Karpas-422 (cell line): ENCODE measurements at places on chromosomes 13 and 19. TPM values are rescaled to one million over a fixed set of nuclear protein-coding genes. Genes with fewer than 3 reads are reported as not detected.

DNA sequence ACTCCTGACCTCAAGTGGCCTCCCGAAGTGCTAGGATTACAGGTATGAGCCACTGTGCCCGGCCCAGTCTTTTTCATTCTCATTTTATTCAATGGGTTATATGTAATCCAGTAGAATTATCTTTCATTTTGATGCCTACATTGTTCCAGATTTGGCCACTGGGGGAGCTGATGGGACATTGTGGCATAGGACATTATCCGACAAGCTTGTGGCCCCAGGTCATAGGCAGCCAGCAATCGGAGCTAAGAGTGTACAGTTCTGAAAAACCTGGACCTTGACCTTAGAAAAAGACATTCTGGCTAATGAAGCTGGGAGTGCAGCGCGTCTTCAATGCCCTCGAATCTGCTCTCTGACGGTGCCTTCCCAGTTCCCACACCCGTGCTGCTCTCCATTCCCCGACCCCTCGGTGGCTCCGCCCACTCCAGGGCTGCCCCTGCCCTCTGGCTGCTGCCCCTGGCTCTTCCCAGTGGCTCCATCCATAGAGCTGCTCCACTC lies 108.7 kb downstream of the TEX29 start:
- no peak overlapping the region for H3K4me3 ChIP-seq
- H3K27ac ChIP-seq, result no peak overlapping the region
- peak; percentile 76 for DNase-seq

Gene C19orf85
- not detected in 2 replicates for total RNA-seq

DNA sequence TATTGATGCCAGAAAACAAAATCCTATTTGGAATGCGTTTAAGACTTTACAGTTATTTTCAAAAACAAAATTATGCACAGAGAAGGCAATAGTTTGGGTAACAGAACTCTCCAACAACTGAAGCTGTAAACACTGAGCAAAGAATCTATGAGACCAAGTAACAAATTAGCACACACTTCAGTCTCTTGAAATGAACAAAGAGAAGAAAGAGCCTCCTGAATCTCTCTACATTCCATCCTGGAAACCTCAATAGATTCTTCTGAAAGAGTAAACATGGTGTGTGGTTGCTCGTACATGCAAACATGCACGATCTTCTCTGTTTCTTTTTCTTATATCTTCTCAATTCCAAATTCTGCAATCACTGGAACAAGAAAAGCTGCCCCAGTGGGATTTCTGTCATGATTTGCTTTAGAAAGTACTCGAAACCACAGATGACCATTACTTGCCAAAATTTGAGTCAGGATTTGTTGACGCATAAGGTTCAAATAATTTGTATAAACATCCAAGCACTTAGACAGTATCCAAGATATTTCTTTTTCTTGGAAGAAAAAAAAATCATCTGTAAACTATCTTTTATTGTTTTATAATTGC lies 137.9 kb upstream of the DACH1 start:
- no peak overlapping the region for H3K27ac ChIP-seq
- no peak for DNase-seq
- H3K4me3 ChIP-seq, result no peak overlapping the region
- no peaks in the 10 kb centered on the region for H3K27me3 ChIP-seq
- H3K4me1 ChIP-seq, result no peaks in the 10 kb centered on the region

- DNase-seq, result no peak
- H3K4me1 ChIP-seq, result no peaks in the 10 kb centered on the region
- no peak overlapping the region for H3K27ac ChIP-seq
- no peaks in the 10 kb centered on the region for H3K36me3 ChIP-seq
These were observed 92.8 kb downstream of the SHISA2 start for GRCh38 chr13:25958986-25959385.

GRCh38 chr13:42615691-42616090 lies 41.7 kb downstream of the TNFSF11 start:
- H3K27ac ChIP-seq, result no peak overlapping the region
- no peak overlapping the region for H3K4me3 ChIP-seq
- H3K36me3 ChIP-seq, result no peaks in the 10 kb centered on the region
- peaks cover 19% of the 10 kb centered on the region for H3K4me1 ChIP-seq

GRCh38 chr19:8567522-8568172 lies 9.6 kb downstream of the MYO1F start:
- no peak for DNase-seq
- H3K4me1 ChIP-seq, result no peaks in the 10 kb centered on the region
- H3K36me3 ChIP-seq, result no peaks in the 10 kb centered on the region
- H3K27ac ChIP-seq, result no peak overlapping the region
- H3K27me3 ChIP-seq, result no peaks in the 10 kb centered on the region
- H3K4me3 ChIP-seq, result no peak overlapping the region

DNA sequence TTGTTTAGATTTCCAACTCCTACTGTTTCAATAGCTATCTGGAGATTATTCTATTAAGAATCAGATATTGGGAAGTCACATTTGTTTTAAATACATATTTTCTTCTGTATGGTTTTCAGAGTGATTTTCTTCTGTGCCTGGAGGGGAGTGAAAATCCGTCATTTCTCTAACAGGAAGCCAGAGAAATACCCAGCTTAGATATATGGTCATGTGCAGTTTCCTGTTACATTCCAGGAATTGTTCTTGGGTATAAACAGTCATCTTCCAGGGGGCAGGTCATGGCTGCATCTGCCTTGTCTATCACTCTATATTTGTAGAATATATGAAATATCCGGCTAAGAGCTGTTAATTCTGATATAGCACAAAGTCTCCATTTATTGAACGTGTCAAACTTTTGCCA lies 77.5 kb upstream of the MIR17HG start:
- H3K4me1 ChIP-seq, result no peaks in the 10 kb centered on the region
- no peak for DNase-seq
- H3K27me3 ChIP-seq, result no peaks in the 10 kb centered on the region

Gene SYT5
- total RNA-seq, result not detected in 2 replicates

- peaks cover 35% of the 10 kb centered on the region for H3K36me3 ChIP-seq
- no peaks in the 10 kb centered on the region for H3K4me1 ChIP-seq
- no peak within 1 kb of the TSS for H3K27ac ChIP-seq
- DNase-seq, result no peak
- H3K4me3 ChIP-seq, result no peak within 1 kb of the TSS
These were observed at the start of gene ZNF587B for GRCh38 chr19:57830071-57830602. ZNF587B (plus strand) TSS chr19:57830299; CDS start chr19:57830529, 230 bp downstream.

DNA sequence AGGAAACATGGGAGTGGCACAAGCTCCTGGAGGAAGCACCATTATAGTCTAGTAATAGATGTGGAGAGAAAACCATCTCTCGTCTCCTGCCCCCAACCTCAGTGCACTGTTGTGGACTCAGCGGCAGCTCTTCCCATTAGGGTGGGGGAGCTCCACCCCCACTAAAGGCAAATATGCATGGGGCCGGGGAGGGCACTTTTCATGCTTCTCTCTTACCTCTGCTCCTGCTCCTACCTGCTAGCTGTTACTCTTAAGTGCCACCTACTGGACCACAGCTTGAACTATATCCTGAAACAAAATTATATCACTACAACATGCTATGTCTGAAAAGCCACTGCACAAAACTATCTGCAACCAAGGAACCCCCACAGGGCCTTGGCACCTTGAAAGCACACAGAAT lies 112.6 kb upstream of the DACH1 start:
- no peaks in the 10 kb centered on the region for H3K36me3 ChIP-seq
- no peaks in the 10 kb centered on the region for H3K4me1 ChIP-seq
- no peak overlapping the region for H3K4me3 ChIP-seq
- H3K27me3 ChIP-seq, result no peaks in the 10 kb centered on the region
- H3K27ac ChIP-seq, result no peak overlapping the region

- H3K4me3 ChIP-seq, result no peak overlapping the region
- no peak overlapping the region for H3K27ac ChIP-seq
- H3K27me3 ChIP-seq, result no peaks in the 10 kb centered on the region
These were observed 1.4 kb downstream of the KCTD15 start for GRCh38 chr19:33797802-33798671.

DNA sequence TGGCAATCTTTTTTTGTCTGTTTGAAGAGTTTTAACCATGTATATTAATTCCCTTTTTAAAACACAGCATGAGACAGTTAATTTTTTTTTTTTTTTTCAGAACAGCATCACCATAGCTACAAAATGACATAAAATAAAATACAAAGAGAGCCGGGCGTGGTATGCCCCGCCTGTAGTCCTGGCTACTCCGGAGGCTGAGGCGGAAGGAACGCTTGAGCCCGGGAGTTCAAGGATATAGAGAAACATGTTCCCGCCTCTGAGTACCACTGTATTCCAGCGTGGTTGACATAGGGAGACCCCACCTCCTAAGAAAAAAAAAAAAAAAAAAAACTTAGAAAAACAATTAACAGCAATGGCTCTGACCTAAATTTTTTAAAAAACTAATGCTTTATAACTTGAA lies 10.0 kb upstream of the INSR start:
- no peaks in the 10 kb centered on the region for H3K36me3 ChIP-seq
- H3K27ac ChIP-seq, result no peak overlapping the region
- H3K27me3 ChIP-seq, result no peaks in the 10 kb centered on the region

DNA sequence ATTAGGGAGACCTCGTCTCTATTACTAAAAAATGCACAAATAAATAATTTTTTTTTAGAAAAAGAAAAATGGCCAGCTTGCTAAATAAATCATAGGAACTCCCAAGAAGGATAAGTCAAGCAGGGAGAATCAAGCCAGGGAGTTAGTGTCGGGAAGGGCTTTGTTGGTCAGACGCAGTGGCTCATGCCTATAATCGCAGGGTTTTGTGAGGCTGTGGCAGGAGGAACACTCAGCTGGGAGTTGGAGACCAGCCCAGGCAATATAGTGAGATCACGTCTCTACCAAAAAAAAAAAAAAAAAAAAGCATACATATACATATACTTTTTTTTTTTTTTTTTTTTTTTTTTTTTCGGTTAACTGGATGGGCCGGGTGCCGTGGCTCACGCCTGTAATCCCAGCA lies 9.0 kb downstream of the NACC1 start:
- no peak for DNase-seq
- H3K27ac ChIP-seq, result no peak overlapping the region
- H3K36me3 ChIP-seq, result no peaks in the 10 kb centered on the region
- no peaks in the 10 kb centered on the region for H3K27me3 ChIP-seq
- H3K4me1 ChIP-seq, result no peaks in the 10 kb centered on the region
- no peak overlapping the region for H3K4me3 ChIP-seq
